ENCODE measurements at places on chromosomes 1 and 21. TPM values are rescaled to one million over a fixed set of nuclear protein-coding genes. Genes with fewer than 3 reads are reported as not detected.

Gene FNDC5
- total RNA-seq: 44.9 TPM

Gene LAPTM5
- total RNA-seq: 39.3 TPM

DNA sequence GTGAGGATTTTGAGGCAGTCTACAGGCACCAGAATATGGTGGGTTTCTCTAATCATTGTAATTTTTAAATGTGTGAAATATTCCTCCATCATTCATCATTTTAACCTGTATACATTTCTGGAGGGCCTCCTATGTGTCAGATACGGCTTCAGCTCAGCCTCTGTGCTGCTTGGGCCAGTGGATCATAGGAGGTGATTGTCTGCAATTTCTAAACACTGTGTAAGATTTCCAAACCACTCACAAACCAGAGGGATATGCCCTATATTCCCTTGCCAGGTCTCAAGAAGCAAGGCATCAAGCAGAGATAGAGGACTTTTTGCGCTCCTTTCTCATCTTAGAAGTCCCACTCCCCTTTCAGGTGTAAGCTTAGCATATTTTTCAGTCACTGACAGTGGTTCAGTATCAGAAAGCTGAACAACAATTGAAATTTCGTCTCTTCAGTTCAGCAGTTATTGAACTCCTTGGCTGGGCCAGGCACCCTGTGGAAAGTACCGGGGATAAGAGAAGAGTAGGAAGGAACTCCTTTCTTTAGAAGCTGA, 190.9 kb downstream of the NFIA start:
- no peak for DNase-seq
- H3K4me3 ChIP-seq: no peak overlapping the region
- H3K27me3 ChIP-seq: no peaks in the 10 kb centered on the region
- peaks cover 10% of the 10 kb centered on the region for H3K4me1 ChIP-seq
- peak overlapping the region; percentile 49 for H3K27ac ChIP-seq

DNA sequence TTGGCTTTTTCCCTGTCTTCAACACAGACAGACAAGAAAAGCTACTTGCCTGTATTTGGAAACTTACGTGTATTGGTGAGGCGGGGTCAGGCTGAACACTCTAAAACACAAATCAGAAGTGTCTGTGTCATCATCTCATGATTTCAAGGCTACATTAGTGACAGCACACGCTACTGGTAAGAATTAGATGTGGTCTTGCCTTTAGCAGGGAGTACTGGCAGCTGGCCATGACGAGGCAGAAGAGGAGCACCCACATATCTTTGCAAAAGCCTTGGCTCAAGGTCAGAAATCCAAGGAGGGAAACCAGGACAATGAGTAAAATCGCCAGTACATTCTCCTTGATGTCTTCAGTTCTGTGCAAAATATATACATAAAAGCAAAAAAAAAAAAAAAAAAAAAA, 77.7 kb downstream of the PCNX2 start:
- no peak for DNase-seq
- no peak overlapping the region for H3K27ac ChIP-seq
- H3K36me3 ChIP-seq: no peaks in the 10 kb centered on the region
- no peaks in the 10 kb centered on the region for H3K4me1 ChIP-seq
